Activated CD8-positive, alpha-beta T cell treated with anti-CD3 and anti-CD28 coated beads, Interleukin-2, amount 10 ng/mL, durations not matched to agents 7 days and 5 days (primary cell): ENCODE measurements at places on chromosomes 2 and 18. TPM values are rescaled to one million over a fixed set of nuclear protein-coding genes. Genes with fewer than 3 reads are reported as not detected.

The DSC2 gene
- total RNA-seq, result not detected

The GPR39 gene
- not detected for total RNA-seq

The HOXD13 gene
- total RNA-seq, result not detected

The SLC4A5 gene
- total RNA-seq, result 2.8 TPM

The PSME4 gene
- 56.8 TPM for total RNA-seq

The UGT1A3 gene
- not detected for total RNA-seq

The CSRNP3 gene
- total RNA-seq, result not detected

DNA sequence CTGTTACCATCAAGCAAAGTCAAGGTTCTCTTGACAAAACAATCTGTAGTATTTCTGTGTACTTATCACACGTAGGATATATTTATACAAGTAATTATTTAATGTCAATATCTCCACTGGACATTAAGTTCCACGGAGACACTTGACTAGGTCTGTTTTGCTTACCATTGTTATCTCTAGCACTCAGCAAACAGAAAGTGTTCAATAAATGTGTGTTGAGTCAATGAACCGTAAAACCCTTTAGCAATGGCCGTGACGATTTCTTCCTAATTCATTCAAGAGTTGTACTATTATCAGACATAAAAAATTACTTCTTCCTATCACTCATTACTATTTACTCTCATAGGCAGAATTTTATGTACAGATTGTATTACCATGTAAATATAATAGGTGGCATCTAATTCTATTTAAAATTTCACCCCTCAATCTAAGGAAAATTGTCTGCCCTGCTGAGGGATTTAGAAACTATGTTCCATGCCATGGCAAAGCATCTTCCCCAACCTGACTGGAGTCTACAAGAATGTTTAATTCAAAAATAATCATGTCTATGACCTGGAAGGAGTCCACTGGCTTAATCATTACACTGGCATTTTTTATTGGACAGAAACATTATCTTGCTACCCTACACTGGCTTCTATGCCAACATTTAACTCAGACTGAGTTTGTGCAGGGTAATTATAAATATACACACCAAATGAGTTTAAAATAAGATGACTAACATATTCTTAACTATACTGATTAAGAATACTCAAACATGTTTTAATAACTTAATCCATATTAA is 301.9 kb downstream of the ZEB2 start:
- no peak for DNase-seq

DNA sequence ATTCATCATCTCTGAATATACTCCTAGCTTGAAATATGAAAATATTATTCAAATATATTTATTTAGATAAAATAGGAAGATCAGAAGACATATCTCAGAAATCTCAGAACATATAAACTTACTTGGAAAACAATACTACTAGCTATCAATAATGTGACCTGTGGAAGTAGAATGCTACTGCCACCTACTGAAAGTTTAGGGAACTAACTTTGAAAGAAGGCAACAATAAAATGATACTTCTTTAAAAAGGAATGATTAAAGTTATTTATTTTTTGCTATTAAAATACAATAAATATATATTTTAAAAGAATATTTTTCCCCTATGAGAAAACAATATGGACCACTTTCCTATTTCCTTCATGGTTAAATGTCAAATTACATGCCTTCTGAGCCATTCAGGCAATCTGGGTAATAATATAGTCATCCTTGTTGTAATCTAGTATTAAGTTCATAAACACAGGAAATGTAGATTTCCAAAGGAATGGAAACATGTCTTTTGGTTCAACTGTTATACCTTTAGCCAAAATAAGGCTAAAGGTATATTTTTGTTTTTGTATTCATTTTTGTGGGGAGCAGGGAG is 26.0 kb downstream of the ACADL start:
- no peak for DNase-seq

DNA sequence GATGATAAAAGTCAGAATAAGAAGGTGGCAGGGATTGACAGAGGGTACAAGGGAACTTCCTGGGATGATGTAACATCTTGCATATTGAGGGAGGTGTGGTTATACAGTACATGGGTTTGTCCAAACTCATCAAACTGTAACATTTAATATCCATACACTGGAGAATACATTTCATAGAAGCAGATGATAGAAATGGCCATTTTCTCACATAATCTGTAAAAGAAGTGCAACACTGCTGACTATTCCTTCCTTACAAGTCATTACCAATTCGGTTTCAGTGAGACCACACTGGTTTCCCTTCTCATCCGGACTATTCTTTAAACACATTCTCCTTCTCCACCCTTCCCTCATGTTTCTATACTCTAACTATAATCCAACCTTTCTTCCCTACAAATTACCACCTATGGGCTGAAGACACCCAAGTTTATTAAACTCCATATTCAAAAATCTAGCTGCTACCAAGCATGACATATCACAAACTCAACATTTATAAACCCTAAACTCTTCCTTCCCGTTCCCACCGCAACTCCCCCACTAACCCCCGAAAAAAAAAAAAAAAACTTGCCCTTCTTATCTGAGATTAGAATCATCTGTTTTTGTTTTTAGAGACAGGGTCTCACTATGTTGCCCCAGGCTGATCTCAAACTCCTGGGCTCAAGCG is 1.6 kb downstream of the COX7A2L start:
- peak; percentile 45 for DNase-seq

GRCh38 chr2:203583701-203584100 is 48.6 kb upstream of the RAPH1 start:
- peak; percentile 29 for DNase-seq

DNA sequence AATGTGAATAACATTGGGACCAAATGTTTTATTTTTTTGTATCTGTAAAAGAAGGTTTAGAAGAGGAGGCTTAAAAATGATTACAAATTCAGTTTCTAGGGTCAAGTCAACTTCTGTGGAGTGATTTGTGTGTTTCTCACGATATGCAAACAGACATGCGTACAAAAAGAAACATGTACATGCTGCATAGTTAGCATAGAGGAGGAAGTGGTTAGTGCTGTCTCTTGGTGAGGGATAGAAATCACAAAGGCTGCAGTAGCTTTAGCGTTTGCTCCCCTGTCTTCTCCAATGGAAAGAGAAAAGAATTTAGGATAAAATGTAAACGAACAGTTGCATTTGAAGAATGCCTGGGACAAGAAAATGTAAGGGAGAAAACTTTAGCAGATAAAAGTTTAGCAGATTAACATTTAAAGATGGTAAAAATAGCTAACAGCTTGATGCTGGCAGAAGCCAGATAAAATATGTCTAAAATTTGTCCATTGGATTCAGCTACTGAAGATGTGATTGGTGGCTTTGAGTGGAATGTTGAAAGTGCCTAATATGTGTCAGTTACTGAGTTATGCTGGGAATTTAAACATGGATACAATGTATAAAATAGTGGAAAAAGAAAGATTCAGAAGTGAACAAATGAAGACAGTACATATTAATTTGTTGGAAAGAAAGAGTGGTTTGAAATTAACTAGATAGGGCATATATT is 44.9 kb downstream of the MALT1 start:
- DNase-seq, result peak; percentile 38

DNA sequence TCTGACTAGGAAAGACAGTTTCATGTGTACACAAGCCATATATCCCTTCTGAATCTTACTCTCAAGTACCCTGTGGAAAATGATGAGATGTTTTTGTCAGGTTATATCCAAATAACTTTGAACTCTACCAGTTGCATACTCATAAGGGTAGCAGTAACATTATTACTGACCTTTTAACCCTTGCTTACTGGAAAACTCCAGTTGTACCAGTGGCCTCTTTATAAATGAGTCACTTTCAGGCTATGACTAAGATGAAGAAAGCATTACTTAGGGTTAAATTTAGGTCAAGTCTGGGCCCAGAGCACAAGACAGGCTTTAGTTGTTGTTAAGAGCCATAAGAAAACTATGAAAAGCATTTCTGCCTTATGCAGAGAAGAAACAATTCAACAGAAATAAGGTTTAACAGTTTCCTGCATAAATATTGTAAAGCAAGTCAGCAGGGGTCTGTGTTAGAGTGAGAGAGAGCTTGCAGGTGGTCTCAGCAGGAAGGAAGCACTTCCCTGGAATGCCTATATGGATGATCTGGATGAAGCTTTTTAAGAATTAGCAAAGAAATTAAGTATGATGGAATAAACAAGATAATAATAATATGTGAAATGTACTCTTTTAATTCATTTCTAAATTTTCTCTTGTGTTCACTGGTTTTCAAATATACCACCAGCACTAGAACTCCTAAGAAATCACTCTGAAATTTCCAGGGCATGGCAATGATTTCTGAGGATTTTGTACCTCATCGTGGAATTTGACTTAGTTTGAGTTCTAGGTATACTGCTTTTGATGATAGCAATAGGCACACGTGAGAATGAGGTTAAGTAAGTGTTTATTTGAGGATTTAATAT is 126.6 kb downstream of the UBE2E3 start:
- peak; percentile 55 for DNase-seq

GRCh38 chr2:62897187-62897827 is 153.3 kb upstream of the OTX1 start:
- no peak for DNase-seq

GRCh38 chr2:182915369-182916326 is 49.2 kb upstream of the FRZB start:
- DNase-seq, result no peak

- DNase-seq, result no peak
Observed at GRCh38 chr18:22015156-22015555, 154.2 kb upstream of the GATA6 start.

GRCh38 chr2:223918671-223919134 is 26.4 kb downstream of the WDFY1 start:
- no peak for DNase-seq

- no peak for DNase-seq
Observed at GRCh38 chr2:141439524-141439923, 691.3 kb downstream of the LRP1B start.

GRCh38 chr2:126494593-126494992 is 161.4 kb upstream of the GYPC start:
- no peak for DNase-seq

GRCh38 chr2:157831573-157832315 is 44.4 kb downstream of the ACVR1 start:
- DNase-seq, result no peak

GRCh38 chr2:26013668-26014067 is 20.2 kb upstream of the RAB10 start:
- no peak for DNase-seq

DNA sequence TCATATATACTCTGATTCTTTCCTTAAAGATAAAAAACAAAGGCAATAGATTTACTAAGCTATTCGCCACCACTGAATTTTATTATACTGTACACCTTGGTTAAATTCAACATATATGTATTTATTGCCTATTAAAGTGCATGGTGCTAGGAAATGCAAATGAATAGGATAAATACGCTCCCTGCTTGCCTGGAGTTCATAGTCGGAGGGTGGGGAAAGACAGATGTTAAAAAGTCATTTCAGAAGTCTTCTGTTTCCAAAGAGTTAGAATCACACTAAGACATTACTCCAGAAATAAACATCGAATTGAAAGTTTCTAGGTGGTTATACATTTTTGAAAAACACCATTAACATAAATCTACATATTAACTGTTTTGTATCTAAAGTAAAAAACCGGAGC is 19.8 kb downstream of the C1D start:
- DNase-seq, result no peak

- DNase-seq, result no peak
Observed at GRCh38 chr2:3107567-3107966, 270.1 kb downstream of the EIPR1 start.

DNA sequence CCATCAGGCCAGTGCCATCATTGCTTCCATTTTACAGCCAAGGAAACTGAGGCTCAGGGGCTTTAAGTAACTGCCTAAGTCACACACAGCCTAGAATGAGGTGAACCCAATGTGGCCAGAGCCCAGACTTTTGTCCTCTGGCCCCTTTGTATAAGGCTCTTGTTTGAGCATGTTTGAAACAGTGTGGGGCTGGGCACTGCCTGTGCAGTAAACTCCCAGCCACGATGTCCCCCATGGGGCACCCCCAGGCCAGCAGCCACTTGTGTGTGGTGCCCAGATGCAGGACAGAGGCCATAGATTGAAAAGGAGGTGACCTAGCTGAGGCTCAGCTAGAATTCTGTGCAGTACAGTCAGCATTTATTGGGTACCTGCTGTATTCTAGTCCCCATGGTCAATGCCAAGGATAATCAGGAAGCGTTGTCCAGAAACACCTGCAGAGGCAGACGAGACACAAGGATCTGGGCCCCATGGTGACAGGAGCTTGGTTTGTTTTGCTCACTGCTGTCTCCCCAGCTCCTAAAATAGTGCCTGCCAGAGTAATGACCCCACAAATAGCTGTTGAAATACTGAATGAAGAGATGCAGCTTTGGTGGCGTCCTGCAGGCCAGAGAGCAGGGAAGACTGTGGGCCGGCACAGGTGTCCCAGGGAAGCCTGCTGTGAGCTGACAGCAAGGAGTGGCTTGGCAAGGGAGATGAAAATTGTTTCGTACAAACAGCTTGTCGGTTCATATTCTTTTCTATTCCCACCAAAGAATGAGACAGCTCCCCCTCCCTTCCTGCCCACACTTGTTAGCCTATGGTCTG is 160.7 kb downstream of the LDLRAD4 start:
- no peak for DNase-seq

DNA sequence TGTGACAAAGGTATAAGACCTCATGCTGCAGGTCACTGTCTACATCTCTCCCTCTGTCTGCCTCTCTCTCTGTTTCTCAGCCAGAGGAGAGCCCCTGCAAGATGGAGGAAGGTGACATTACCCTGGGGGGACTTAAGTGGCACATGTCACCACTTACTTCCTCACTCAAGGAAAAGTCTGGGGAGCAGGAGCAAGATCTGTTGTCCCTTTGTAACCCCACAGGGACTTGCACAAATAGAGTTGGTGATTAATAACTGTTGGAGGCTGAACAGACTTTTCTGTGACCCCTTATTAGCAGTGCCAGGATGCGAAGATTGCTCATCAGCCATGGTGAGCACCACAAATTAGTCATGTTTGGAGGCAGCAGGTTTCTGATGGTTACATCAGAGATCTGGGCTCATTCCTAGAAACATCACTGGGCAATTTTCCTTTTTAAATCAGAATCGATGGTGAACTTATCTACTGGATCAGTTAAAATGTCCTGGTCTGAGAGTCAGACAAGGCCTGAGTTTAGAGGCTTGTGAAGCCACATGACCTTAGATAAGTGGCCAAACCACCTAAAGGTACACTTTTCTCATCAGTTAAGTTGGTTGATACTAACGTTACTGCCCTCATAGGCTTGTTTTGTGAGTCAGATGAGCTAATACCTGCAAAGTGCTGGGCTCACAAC is 81.2 kb upstream of the LTBP1 start:
- DNase-seq, result no peak

DNA sequence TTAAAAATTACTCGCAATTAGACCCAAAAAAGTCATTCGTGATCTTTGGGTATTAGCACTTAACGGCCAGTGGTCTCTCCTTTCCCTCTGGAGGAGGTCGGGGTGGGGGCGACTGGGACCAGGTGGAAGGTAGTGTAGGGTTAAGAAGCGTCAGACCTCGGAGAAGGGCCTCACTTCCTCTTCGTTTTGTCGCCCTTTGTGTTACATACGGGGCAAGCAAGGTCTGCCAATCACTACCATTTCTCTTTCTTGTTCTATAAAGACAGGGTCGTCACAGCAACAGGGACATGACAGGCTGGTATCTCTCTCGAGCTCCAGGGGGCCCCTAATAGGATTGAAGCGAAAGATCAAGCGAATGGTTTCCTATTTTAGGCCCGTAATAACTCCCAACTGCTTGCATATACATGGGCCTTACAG is 136.6 kb downstream of the INSIG2 start:
- DNase-seq, result no peak
